Activated CD4-positive, alpha-beta T cell treated with anti-CD3 and anti-CD28 coated beads for 48 hours (primary cell): ENCODE measurements at places on chromosomes 6 and 20.

DNA sequence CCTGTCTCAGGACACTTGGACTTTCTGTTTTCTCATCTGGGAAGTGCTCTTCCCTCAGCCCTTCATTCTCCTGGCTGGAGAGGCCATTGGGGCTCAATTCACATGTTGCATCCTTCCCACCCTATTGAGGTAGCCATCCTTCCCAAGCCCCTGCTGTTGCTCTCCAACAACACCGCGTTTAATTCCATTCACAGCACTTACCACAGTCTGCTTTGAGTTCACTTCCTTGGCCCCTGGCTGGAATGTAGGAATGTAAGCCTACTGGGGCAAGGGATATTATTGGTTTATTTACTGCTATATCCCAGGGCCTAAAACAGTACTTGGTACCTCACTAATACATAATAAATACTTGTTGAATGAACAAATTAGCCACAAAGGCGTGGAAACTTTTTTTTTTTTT lies 6.7 kb upstream of the GFOD1 start:
- DNase-seq = no peak

DNA sequence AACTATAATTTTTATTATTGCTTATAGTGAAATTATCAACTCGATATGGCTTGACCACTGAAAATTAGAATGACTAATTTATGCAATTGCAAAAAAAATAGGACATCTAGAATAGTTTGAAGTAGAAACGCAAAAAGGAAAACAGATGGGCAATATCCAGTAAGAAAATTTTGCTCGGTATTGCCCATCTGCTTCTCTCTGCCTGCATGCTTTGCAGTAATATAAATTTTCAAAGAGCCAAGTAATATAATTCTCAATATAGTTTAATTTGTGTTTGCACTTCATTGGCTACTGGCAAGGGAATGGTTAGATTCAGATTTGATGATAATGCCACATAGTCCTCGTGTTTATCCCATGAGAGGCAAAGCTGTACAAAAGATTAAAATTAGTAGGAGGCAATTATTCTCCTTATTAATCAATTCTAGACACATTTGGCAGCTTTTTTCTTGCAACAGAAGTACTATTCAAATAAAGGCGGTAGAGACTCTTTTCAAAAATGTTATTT lies 27.3 kb upstream of the LAMA2 start:
- DNase-seq = no peak

DNA sequence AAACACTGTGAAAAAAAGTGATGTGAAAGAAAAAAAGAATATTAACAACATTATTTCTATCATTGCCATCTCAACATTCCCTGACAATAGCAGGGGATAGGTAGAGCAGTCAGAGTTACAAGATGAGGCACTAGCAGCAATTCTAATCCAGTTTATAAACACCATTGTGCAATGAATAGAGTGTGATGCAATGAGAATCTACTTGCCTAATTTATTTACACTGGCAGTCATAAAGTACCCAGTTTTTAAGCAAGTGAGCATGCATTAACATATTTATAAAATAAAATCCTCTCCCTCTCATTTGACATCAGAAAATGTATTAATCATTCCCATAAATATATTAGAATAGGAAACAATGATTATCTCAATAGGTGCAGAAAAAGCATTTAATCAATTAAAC lies 2.5 kb upstream of the MANEA start:
- DNase-seq = no peak

DNA sequence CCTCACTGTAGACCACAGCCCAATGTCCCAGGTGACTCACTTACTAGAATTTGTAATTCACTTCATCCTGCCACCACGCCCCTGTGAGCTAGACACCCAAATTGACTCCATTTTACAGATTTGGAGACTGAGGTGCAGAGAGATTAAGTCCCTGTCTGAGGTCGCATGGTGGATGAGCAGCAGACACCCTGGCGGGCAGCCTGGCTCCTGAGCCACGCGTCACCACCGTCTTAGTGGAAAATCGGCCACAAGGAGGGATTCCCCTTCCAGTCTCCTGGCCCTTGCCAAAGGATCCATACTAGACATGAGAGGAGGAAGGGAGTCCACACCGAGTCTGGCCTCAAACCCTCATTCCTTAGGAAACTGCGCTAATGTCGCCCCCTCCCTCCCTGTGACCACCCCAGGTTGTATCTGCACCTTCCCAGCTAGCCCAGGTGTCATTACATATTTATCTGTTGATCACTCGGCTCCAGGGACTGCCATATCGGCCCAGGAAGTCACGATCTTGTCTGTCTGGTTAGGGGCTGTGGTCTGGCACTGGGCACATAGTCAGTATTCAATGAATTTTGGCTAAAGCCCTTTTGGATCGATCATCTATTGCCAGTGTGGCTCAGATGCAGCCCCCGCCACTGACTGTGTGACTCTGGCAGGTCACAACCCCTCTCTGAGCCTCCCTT lies 25.7 kb upstream of the PTGIS start:
- DNase-seq = peak; percentile 70

- DNase-seq = peak; percentile 75
Measured at GRCh38 chr6:45830441-45831139, 185.1 kb downstream of the CLIC5 start.

- no peak for DNase-seq
Measured at GRCh38 chr6:143221698-143222097, 161.0 kb downstream of the AIG1 start.

DNA sequence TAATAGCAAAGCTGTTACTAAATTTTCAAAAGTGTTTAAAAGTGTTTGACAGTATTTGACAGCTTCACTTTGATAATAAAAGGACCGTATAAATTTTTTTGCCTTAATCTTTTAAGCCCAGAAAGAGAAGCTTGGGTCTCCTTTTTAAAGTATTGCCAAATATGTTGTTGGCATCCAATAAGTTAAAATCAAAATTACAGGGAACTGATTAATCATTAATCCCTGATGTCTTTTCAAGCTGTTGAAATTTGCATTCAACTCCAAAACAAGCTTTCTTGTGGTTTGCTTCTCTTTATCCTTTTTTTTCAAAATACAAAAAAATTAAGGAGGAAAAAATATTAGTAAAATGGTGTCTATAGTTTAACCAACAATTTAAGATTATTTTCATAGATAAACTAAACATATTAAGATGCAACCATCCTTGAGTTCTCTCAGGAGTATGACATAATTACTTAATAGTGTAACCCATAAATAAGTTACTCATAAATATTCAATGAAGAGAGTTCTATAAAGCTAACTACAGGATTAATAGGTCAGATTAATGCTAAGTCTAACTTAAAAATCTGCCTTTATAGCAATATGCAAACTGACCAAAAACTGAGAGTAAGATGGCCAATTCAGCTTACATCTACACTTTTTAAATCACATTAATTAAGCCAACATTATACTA lies 27.0 kb upstream of the CALHM6 start:
- DNase-seq = no peak

GRCh38 chr6:55798571-55798970 lies 76.8 kb downstream of the BMP5 start:
- DNase-seq = no peak

- DNase-seq = peak; percentile 52
Measured at GRCh38 chr6:46781478-46782378, 11.5 kb upstream of the MEP1A start.

- no peak for DNase-seq
Measured at GRCh38 chr6:12136905-12137304, 124.8 kb downstream of the HIVEP1 start.

- DNase-seq = no peak
Measured at GRCh38 chr6:44415873-44416502, 28.5 kb downstream of the CDC5L start.

DNA sequence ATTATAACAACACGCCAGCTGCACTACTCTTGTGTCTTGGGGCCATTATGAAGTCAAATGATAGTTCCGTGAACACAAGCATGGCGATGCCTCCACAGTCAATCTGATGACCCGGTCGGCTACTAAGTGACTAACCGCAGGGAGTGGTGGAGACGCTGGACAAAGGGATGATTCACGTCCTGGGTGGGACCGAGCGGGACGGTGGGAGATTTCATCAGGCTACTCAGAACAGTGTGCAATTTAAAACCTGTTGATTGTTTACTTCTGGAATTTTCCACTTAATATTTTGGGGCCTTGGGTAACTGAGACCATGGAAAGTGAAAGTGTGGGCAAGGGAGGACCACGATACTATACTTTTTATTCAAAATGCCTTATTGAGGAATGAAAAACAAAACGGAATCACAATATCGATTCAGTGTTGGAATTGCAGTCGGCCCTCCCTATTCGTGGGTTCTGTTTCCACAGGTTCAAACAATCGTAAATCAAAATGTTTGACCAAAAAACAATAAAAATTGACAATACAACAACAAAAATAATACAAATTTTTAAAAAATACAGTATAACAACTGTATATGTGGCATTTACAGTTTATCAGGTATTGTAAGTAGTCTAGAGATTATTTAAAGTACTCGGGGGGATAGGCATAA lies 66.5 kb downstream of the MYLK4 start:
- DNase-seq = no peak

DNA sequence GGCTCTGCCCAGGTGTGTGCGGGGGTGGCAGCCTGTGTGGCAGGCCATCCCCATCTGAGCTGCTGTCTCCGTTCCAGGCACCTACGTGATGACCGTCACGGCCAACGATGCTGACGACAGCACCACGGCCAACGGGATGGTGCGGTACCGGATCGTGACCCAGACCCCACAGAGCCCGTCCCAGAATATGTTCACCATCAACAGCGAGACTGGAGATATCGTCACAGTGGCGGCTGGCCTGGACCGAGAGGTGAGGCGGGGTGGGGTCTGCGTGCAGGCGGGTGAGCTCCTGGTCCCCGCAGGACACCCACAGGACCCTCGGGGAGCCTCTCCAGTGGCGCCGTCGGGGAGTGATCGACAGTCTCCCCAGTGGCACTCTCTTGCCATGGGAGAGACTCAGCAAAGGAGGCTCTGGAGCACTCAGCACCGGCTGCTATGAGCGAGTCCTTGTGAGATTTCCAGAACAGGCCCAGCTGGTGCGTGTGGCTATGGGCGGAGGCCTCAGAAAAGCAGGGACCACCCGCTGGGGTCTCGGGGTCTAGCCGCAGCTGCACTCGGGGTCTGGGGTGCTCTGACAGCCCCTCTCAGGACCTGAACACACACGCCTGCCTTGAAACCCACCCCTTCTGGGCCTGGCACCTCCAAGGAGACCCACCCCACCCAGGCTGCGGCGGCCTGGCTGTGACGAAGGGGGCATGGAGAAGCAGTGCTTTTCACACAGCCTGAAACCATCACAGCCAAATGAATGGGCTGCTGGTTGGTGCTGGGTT lies 191.8 kb downstream of the TAF4 start:
- DNase-seq = no peak

- DNase-seq = no peak
Measured at GRCh38 chr6:14118091-14118439, 493 bp downstream of the CD83 start.

DNA sequence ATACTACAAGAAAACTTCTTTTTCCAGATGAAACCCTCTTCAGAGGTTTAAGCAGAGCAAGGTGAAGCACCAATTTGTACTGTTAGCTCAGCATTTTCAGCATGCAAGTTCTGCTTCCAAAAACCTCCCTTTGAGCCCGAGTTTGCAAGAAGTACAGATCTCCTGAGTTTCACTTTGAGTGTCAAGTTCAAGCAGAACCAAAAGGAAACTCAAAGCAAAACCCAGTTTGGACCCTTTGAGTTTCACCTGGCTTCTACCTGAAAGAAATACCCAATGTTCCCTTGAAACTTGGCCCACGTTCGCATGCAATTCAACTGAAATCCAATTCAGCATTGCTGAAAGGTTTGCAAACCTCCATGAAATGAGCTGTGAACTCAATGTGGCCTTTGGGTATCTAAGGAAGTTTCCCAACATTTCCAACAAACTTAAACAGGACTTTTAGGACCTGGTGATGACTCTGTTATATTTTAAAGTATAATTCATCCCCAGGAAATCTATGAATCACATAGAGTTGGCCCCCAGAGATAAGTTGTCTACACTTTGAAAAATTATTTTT lies 62.9 kb upstream of the HBS1L start:
- peak; percentile 44 for DNase-seq

GRCh38 chr20:6502219-6502618 lies 265.3 kb upstream of the BMP2 start:
- no peak for DNase-seq

DNA sequence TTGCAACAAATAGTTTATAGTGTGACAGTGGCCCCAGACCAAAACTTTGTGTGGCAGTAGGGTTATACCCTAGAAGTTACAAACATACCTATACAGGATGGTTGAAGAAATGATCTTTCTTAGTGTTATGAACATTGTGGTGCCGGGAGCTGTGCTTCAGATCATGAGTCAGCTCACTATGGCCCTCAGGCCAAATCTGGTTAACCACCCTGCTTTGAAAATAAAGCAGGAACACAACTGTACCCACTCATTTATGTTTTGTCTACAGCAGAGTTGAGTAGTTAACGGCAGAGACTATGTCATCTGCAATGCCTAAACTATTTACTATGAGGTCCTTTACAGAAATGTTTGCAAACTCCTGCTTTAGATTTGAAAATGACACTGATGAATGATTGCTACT lies 24.3 kb downstream of the AKAP7 start:
- DNase-seq = no peak

DNA sequence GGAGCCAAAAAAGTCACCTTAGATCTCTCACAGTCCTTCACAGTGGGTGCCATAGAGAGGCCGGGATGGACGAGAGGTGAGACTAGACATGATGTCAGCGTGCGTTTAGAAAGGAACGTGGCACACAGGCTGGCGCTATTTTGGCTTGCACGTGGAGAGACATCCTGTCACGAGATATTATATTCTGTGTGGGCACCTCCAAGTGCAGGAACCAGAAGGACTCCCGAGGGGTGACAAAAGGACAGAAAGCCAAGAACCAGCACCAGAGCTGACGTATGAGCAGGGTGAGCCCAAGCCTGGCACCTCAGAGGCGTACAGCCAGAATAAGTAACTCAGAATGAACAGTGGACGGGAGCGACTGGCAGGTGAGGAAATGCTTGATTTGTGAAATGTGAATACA lies 49.9 kb upstream of the QKI start:
- DNase-seq = no peak

- peak; percentile 28 for DNase-seq
Measured at GRCh38 chr6:163414946-163415619, 565 bp downstream of the QKI start.

DNA sequence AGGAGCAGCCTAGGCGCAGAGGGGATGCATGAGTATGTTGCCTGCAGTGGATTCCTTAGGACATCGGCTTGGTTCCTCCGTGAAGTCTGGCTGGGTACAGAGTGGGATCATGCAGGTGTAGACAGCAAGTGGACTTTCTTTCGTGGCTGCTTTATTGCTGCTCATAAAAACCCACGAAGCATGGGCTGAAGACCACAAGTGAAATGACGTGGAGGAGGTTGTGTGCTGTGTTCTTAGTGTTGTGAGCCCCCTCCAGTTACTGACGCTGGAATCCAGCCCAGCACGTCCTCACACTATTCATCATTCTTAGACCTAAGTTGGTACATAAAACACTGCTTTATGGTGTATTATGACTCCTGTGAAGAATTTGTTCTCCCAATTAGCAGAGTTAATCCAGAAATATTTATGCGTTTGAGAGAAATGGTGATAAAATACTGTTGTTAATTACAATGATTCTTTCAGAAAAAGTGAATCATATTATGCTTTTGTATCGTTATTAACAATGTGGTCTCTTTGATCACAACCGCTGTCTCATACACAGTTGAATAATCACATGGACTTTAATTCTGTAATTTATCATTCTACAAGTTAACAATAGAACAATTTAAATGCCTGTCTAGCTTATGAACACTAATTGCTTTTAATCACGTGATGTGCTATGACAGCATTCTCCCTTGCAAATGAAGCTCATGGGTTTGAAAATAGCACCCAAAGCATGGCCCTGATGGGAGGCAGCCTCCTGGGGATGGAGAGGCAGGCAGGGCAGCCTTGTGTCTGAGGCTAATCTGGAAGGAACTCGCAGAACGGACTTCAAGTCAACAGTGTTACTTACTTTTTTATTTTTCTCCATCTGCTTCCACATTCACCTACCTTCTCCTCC lies 233.9 kb upstream of the SYNDIG1 start:
- DNase-seq = no peak
